Right atrium auricular region (tissue), 2 donors: ENCODE measurements at places on chromosomes 5 and 9. TPM values are rescaled to one million over a fixed set of nuclear protein-coding genes. Genes with fewer than 3 reads are reported as not detected.

DNA sequence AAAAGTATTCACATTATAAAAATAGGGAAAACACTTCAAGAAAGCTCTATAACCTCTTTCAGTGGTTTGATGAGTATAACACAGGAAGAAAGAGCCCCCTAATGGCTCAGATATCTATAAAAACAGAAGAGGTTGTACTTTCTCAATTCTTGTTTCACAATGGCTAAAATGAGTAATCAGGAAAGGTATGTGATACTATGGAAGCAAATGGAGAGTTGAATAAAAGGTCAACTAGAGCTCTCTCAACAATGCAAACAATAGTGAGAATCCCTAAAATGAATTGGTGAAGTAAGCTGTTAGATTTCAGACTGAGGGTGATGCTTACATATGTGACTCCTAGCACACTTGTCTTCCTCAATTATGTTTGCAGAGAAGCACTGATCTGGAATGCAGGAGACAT lies 584.6 kb upstream of the CDH18 start:
- no peak overlapping the region for H3K27ac ChIP-seq
- DNase-seq = no peak
- no peaks in the 10 kb centered on the region for H3K27me3 ChIP-seq
- no peak overlapping the region for H3K4me3 ChIP-seq
- H3K36me3 ChIP-seq = no peaks in the 10 kb centered on the region

DNA sequence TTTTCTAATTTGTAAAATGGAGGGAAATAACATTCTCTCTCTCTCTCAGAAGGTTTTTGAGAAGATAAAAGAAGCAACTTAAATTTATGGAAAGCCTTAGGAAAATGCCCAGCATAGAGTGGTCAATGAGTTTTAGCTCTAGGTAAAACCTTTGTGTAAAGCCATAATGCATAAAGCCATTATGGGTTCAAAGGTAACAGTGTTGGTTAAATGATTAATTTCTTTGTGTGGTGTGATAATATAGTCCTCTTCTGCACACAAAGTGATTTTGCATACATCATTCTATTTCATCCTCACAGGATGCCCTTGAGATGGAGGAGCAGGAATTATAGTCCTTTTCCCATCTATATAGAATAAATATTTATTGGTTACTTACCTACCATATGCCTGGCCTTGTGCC lies 602.9 kb downstream of the CSNK1G3 start:
- H3K4me1 ChIP-seq = no peaks in the 10 kb centered on the region
- no peak overlapping the region for H3K27ac ChIP-seq
- no peak overlapping the region for H3K4me3 ChIP-seq
- DNase-seq = no peak
- no peaks in the 10 kb centered on the region for H3K27me3 ChIP-seq
- no peaks in the 10 kb centered on the region for H3K36me3 ChIP-seq

DNA sequence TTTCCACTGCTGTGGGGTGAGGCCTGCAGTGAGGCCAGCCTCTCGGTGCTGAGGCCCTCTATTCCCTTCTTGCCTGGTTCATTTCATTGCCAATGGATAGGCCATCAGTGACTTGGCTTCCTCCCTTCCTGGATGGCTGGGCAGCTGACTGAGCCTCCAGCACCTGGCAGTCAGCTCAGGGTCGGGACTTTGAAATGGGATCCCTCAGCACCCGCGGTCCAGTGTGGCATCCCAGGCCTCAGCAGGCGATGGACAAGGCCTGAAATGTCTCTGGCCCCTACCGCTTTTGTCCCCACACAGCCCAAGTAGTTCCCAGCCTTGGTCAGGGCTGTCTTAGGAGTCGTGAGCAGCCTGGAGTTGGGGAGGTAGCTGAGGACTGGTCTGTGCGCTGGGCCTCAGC lies 17.2 kb downstream of the NDST1 start:
- H3K4me1 ChIP-seq = peaks cover 97% of the 10 kb centered on the region
- peak overlapping the region; percentile 69 for H3K27ac ChIP-seq
- DNase-seq = no peak
- peaks cover 23% of the 10 kb centered on the region for H3K36me3 ChIP-seq
- no peaks in the 10 kb centered on the region for H3K27me3 ChIP-seq

DNA sequence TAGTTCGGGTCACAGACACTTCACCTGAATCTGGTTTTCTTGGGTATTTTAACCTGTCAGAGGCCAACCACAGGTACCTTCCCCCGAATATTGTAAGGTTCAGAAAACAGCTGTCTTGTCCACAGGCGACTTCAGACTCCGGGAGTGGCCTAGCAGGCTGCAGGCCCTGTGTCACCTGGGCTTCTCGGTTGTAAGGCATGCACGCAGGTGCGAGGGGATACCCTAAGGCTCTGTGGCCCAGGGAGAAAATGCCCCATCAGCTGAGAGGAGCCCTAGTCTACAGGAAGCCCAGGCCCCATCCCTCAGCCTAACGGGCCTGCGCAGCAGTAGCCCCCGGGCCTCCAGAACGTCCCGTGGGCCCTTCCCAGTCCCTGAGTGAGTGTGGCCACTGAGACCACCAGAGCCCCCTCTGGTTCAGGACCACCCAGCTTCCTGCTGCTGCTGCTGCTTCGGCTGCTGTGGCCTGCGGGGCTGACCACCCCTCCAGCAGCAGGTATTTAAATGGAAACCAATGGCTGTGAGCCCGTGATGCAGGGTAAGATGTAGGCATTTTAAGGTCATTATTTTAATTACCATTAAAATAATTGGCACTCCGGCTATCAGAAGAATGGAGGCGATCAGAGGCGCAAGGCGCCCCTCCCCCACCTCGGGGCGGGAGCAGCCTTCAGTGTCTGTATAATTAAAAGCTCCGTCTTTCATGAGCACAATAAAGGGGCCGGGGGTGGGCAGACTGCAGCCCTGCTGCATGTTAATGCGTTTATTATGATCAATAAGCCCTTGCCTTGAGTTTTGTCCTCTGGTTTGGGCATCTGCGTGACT lies 65.4 kb downstream of the PSMB7 start:
- DNase-seq = no peak
- H3K36me3 ChIP-seq = peaks cover 69% of the 10 kb centered on the region
- peaks cover 7% of the 10 kb centered on the region for H3K4me1 ChIP-seq
- no peak overlapping the region for H3K27ac ChIP-seq
- H3K4me3 ChIP-seq = no peak overlapping the region
- no peaks in the 10 kb centered on the region for H3K27me3 ChIP-seq

Gene SMIM27
- total RNA-seq = 5.7 TPM

DNA sequence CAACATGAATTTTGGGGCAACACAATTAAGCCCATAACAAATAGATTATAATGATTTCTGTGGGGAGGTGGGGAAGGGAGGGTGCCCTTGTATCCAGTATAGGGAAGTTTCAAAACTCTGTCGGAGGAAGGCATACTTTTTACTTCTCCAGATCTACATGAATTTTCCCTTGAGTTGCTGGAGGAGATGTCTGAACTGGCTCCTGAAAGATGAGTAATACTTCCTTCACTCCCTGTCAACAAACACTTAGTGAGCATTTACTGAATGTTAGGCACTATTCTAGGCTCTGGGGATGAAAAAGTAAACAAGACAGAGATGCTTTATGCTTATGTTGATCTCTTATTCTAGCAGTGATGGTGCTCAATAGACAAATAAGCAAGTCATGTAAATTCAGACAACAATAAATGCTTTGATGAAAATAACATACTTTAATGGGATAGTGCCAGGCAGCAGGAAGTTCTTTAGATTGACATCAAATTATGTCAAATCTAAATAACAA lies 197.9 kb upstream of the ANKH start:
- no peak overlapping the region for H3K27ac ChIP-seq
- no peaks in the 10 kb centered on the region for H3K27me3 ChIP-seq
- no peaks in the 10 kb centered on the region for H3K4me1 ChIP-seq
- H3K36me3 ChIP-seq = no peaks in the 10 kb centered on the region
- DNase-seq = no peak

- DNase-seq = no peak
- H3K27ac ChIP-seq = peak overlapping the region; percentile 93
- no peaks in the 10 kb centered on the region for H3K27me3 ChIP-seq
- no peaks in the 10 kb centered on the region for H3K36me3 ChIP-seq
- peak overlapping the region; percentile 97 for H3K4me3 ChIP-seq
Observed at GRCh38 chr9:71910650-71911060, 338 bp downstream of the ABHD17B start.

Gene RELL2
- total RNA-seq = 0.41 TPM

Gene NHP2
- 151 TPM for total RNA-seq

GRCh38 chr5:94849821-94850736 lies 231.6 kb downstream of the SLF1 start:
- DNase-seq = no peak
- H3K4me1 ChIP-seq = no peaks in the 10 kb centered on the region
- H3K36me3 ChIP-seq = no peaks in the 10 kb centered on the region
- H3K4me3 ChIP-seq = no peak overlapping the region
- H3K27me3 ChIP-seq = no peaks in the 10 kb centered on the region

Gene NEUROG1
- total RNA-seq = not detected

DNA sequence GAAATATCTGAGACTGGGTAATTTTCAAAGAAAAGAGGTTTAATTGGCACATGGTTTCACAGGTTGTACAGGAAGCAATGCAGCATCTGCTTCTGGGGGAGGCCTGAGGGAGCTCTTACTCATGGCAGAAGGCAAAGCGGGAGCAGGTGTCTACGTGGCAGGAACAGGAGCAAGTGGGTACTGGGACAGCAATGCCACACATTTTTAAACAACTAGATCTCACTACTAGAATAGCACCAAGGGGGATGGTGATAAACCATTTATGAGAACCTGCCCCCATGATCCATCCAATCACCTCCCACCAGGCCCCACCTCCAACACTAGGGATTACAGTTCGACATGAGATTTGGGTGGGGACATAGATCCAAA lies 47.6 kb upstream of the HOMER1 start:
- H3K27ac ChIP-seq = no peak overlapping the region
- no peak overlapping the region for H3K4me3 ChIP-seq
- no peaks in the 10 kb centered on the region for H3K36me3 ChIP-seq
- peaks cover 5% of the 10 kb centered on the region for H3K4me1 ChIP-seq
- DNase-seq = no peak
- H3K27me3 ChIP-seq = no peaks in the 10 kb centered on the region

DNA sequence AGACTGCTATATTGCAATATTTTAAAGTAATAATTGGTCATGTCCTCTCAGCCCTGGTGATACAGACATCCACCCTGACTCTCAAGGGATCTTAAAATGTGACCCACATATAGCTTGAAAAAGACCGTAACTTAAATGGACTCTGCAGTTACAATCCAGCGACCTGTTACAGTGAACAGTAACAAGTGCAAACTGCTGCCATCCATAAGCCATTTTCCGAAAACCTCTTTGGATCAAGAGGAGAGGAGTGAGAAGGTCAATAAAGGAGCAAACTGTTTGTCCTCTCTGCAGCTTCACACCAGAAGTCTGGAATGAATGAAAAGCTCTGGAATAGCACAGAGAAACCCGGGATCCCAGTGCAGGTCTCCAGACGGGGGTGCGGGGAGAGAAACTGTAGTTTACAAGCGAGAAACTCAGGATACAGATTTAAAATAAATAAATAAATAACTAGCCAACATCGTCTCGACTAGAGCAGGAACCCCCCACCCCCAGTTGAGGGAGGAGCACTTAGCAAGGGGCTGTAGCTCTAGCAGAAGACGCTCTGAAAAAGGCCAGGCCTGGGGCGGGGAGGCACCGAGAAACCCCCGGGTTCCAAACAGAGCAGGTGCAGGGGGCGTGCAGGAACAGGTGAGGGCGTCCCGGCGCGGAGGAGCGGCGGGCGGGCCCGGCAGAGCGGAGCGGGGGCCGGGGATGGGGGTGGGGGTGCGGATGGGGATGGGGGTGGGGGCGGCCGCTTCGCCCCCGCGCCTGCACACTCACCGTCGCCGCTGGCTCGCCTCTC lies 572 bp downstream of the ZDHHC21 start:
- peak overlapping the region; percentile 69 for H3K27ac ChIP-seq
- H3K4me3 ChIP-seq = peak overlapping the region; percentile 84
- H3K27me3 ChIP-seq = no peaks in the 10 kb centered on the region
- peak; percentile 57 for DNase-seq

DNA sequence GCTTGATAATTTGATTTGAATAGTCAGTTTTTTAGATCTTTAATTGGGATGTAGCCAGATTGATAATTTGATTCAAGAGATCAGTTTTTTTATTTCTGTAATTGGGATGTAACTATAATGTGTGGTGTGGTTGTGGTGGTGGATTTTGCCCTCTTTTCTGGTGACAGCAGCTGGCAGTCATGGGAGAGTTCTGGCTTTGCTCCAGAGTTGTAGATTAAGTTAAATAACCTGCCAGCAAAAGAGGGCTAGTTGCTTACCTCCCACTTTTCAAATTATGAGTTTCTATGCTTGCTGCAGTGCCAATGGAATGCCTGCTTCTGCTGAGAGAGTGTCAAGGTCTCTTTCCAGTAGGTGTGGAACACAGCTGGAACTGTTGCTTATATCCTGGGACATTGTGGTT lies 315.1 kb downstream of the CCDC171 start:
- DNase-seq = no peak
- no peaks in the 10 kb centered on the region for H3K36me3 ChIP-seq
- no peak overlapping the region for H3K27ac ChIP-seq
- H3K4me3 ChIP-seq = no peak overlapping the region

Gene TNC
- total RNA-seq = 7.4 TPM

GRCh38 chr5:69317391-69317790 lies 15.2 kb downstream of the CCDC125 start:
- no peak for DNase-seq
- H3K4me1 ChIP-seq = no peaks in the 10 kb centered on the region
- no peaks in the 10 kb centered on the region for H3K36me3 ChIP-seq
- no peak overlapping the region for H3K27ac ChIP-seq

DNA sequence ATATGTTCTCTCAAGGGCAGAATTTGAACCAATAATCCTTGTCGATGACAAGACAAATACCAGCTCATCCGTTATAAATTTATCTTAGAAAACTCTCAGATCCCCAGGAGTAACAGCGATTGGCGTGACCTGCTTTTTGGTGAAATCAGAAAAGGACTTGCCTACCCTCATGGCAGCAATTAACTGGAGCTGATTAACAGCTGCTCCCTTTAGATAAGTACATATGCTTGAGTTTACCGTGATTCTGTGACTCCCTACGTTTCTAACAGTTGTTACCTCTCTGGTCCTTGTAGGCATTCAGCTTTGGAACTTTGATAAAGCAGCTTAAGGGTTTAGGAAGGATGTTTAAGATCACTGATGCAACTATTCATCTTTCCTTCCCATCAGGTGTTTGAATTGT lies 2.6 kb downstream of the INVS start:
- peaks cover 26% of the 10 kb centered on the region for H3K36me3 ChIP-seq
- no peaks in the 10 kb centered on the region for H3K27me3 ChIP-seq
- peaks cover 25% of the 10 kb centered on the region for H3K4me1 ChIP-seq
- no peak overlapping the region for H3K27ac ChIP-seq

Gene GPR21
- total RNA-seq = 1.4 TPM

DNA sequence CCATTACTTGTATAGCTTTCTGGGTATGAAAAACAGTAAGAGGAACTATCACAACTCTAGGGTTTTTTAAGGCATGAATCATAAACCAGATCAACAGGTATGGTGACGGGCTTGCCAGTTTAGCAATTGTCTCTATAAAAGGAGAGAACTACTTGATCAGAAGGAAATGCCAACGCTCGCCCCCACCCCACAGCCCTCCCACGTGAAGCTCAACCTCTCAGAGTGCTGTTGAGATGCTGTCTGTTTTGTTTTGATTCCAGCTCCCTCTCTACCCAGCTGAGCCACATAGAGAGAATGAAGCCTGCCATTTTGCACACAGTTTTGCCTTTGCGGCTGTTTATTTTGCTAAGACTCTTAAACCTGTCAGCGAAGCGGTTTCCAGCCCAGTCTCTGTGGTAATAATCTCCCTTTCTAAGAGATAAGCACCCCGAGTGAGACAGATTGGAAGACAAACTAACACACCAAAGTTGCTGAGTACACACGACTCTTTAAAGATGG lies 257.9 kb upstream of the ANKRD55 start:
- H3K27ac ChIP-seq = no peak overlapping the region
- no peak for DNase-seq
- H3K27me3 ChIP-seq = no peaks in the 10 kb centered on the region
- H3K4me1 ChIP-seq = peaks cover 30% of the 10 kb centered on the region
- H3K4me3 ChIP-seq = no peak overlapping the region
